ENCODE measurements at places on chromosomes 12 and 14. TPM values are rescaled to one million over a fixed set of nuclear protein-coding genes. Genes with fewer than 3 reads are reported as not detected.
A peak's percentile ranks its signal among the peaks of the same experiment; 100 is the strongest.

DNA sequence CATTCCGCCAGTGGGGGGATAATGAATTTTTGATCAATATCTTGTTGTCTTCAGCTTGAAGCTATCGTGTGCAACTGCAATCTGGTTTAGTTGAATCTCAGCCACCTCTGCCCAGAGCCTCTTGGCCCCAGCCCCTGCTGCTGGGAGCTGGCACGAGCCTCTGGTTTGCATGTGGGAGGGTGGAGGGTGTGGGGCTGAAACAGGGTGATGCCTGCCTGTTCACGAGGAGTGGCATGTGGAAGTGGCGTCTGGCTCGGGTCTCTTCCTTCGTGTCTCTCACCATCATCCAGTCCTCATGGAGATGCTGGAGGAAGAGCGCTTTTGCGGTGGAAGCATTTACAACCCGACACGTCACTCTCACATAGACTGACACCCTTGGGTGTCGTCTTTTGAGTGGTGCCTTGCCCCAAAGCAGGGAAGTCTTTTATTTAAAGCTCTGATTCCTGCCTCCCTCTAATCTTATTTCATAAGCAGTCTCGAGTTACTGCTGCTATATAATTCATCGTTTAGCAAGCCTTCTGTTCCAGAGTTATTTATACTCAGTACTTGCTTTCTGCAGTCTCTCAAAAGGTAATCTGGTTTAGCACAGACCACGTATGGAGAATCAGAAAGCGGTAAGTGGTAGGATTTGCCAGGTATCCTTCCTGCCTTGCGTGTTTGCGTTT lies 64.5 kb downstream of the AACS start:
- no peaks in the 10 kb centered on the region for H3K4me1 ChIP-seq
- H3K4me3 ChIP-seq = no peak overlapping the region
- H3K36me3 ChIP-seq = no peaks in the 10 kb centered on the region
- no peak overlapping the region for H3K27ac ChIP-seq
- DNase-seq = no peak
- H3K27me3 ChIP-seq = no peaks in the 10 kb centered on the region

DNA sequence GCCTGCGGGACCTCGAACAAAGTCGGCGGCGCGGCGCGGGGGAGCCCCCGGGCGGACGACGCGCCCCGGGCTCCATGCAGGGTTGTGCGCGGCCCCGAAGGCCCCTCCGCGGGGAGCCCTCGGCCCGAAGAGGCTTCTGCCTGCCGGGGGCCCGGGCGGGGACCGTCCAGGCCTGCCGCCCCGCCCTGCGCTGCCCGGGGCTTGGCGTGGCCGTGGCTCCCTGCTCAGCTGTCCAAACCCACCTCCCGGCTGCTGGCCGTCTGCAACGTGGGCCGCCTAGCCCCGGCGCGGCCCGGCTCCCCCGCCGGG lies 670 bp downstream of the DYRK2 start:
- H3K27me3 ChIP-seq = no peaks in the 10 kb centered on the region
- peak overlapping the region; percentile 76 for H3K27ac ChIP-seq
- peak overlapping the region; percentile 89 for H3K4me3 ChIP-seq
- H3K4me1 ChIP-seq = peaks cover 36% of the 10 kb centered on the region
- H3K36me3 ChIP-seq = peaks cover 13% of the 10 kb centered on the region

KLRD1 gene
- polyA plus RNA-seq = 0.55 TPM

TC2N gene
- polyA plus RNA-seq = 5.7 TPM

GALNT8 gene
- polyA plus RNA-seq = 0.63 TPM

JKAMP gene
- 31.6 TPM for polyA plus RNA-seq

SLCO1B1 gene
- polyA plus RNA-seq = not detected
